ENCODE measurements at places on chromosomes 5 and 9. TPM values are rescaled to one million over a fixed set of nuclear protein-coding genes. Genes with fewer than 3 reads are reported as not detected.
A peak's percentile ranks its signal among the peaks of the same experiment; 100 is the strongest.

DNA sequence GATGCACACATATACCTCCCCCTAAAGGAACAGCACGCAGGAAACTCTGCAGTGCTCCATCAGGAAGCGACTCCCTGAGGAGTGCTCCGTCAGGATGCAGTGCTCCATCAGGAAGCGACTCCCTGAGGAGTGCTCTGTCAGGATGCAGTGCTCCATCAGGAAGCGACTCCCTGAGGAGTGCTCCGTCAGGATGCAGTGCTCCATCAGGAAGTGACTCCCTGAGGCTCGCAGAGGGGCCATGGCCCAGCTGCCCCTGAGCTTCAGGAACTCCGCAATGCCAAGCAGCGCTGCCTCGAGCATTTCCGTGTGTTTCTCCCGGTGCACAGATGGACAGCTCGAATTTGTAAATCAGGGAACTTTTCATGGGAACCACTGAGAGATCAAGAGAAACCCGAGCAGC is 88.1 kb downstream of the PAX5 start:
- DNase-seq: no peak
- H3K4me1 ChIP-seq: no peaks in the 10 kb centered on the region
- no peaks in the 10 kb centered on the region for H3K36me3 ChIP-seq
- no peak overlapping the region for H3K4me3 ChIP-seq

GRCh38 chr9:90914868-90915483 is 113.4 kb downstream of the SYK start:
- no peaks in the 10 kb centered on the region for H3K27me3 ChIP-seq
- peak; percentile 62 for DNase-seq
- H3K36me3 ChIP-seq: no peaks in the 10 kb centered on the region
- H3K4me3 ChIP-seq: no peak overlapping the region
- H3K27ac ChIP-seq: no peak overlapping the region

The SARDH gene
- total RNA-seq: 1.0 TPM

The ENTREP1 gene
- total RNA-seq: 30.5 TPM

The CD274 gene
- total RNA-seq: 1.6 TPM

DNA sequence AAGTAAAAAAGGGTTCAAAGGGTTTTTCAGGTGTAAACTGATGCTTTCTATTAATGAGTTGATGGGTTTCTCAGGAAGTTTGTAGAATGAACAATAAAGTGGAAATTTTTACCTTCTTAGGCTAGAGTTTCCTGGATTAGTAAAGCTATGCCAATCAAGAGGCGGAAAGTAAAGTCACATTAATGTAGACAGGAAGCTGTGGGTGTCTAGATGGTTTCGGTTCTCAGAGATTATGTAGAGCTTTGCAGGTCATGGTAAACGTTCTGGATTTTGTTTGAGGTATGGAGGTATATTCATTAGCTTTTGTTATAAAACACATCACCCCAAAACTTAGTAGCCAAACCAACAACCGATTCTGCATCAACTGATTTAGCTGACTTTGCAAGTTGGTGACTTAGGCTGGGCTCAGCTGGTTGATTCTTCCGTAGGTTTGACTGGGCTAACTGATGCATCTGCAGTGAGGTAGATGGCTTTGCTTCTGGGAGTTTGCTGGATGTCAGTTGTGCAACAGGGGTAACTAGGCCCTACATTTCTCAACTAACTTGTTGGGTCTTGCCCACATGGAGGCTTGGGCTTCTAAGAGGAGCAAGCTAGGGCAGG is 273.8 kb downstream of the MSX2 start:
- no peaks in the 10 kb centered on the region for H3K36me3 ChIP-seq
- H3K27me3 ChIP-seq: no peaks in the 10 kb centered on the region
- no peak for DNase-seq
- no peak overlapping the region for H3K4me3 ChIP-seq
- no peak overlapping the region for H3K27ac ChIP-seq
- no peaks in the 10 kb centered on the region for H3K4me1 ChIP-seq

- H3K27me3 ChIP-seq: no peaks in the 10 kb centered on the region
- no peak for DNase-seq
- H3K4me3 ChIP-seq: no peak overlapping the region
- H3K36me3 ChIP-seq: no peaks in the 10 kb centered on the region
- no peak overlapping the region for H3K27ac ChIP-seq
Observed at GRCh38 chr5:133319905-133320520, 268.2 kb downstream of the HSPA4 start.

All from breast epithelium (tissue), 4 donors.